ENCODE measurements at places on chromosomes 7 and 10. TPM values are rescaled to one million over a fixed set of nuclear protein-coding genes. Genes with fewer than 3 reads are reported as not detected.

The TFEC gene
- 0.05 TPM for total RNA-seq

DNA sequence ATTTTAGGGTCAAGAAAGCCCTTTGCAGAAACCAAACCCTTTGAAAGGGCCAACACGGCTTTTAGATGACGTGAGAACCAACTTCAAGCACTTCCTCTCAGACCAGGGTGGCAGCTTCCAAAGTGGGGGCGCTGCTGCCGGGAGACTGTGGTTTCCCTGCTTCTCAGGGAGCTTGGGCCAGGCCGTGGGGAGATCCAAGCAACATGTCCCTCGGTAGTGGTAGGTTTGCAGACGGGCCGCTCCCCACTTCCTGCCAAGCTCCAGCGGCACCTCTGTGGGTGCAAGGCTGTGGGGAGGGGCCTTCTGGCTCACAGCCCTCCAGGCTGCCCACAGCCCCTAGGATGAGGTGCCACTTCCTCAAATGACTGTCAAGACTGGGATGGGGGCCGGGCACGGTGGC, 132.4 kb downstream of the FAM53B start:
- peak; percentile 40 for ATAC-seq

DNA sequence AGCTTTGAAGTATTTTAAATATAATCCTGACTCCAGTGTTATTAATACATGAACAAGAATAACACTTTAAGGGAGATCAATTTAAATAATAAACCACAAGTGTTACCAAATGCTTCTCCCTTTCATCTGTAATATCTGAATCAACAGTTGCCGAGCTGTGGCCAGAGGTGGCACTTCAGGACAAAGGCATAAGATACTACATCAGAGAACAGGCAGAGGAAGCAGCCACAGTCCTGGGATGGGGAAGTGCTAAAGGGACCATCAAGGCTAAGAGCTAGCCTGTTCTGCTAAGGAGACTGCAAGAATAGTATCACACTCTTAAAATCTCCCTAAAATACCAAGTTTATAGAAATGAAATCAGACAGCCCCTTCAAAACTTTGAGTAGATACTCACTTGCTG, 378.2 kb upstream of the PRKCQ start:
- no peak for ATAC-seq

- no peak for ATAC-seq
These were observed 347.1 kb upstream of the NRP1 start for GRCh38 chr10:33681595-33681994.
